ENCODE measurements at places on chromosomes 2 and 18.

DNA sequence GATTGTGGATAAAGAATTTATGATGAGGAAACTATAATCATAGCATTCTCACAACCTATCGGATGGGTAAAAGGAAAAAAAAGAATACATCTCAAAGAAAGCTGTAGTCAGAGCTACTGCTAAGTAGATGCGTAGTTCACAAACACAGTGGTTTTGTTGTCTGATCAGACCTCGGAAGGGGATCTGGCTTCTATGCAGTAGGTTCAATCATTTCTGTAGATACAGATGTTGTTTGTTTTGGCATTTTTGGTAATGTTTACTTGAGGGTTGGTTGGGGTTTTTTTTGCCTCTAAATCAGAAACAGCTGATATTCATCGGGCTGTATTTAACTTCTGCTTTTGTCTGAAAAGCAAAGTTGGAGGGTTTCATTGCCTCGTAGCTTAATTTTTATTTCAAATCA lies 42.1 kb downstream of the NPAS2 start:
- no peak for DNase-seq

GRCh38 chr2:173412628-173413027 lies 58.0 kb downstream of the CDCA7 start:
- DNase-seq = no peak

GRCh38 chr2:121408641-121409040 lies 122.0 kb upstream of the RNU4ATAC start:
- no peak for DNase-seq

- DNase-seq = no peak
Observed at GRCh38 chr2:158325031-158325781, 131.3 kb downstream of the CCDC148 start.

DNA sequence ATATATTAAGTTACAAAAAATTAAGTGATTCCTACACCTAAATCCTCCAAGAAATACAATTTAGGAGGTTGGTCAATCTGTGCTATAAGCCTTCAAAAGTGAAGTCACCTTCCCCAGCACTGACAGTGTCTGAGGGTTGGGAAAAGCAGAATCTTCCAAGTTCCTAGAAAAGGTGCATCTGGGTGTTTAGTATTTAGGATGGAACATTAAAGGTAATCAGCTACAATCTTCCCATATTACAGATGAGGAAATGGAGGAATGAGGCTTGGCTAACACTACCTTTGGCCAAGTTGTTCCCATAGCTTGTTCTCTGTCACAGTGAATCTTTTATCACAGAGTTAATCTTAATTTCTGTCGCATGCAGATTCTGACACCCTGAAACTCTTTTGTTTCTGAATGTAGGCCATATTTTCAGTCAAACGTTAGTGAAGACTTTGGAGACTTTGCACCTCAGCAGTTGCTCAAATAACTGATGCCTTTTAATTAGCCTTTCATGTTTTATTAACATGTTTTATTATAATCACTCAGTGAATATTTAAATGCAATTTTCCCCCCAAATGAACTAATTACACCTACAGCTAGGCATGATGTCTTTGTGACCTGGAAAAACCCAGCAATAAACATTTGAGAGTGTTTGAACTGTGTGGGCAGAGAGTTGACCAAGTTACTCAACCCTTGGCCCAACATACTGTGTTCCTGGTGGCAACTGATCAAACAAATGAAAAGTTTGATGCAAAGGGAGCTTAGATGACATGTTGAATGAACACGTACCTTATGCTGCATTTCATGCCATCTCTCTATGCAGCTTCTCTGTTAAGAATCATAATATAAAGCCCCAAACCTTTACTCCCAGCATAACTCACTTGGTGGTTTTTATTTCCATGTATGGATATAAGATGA lies 17.6 kb downstream of the FN1 start:
- DNase-seq = no peak

DNA sequence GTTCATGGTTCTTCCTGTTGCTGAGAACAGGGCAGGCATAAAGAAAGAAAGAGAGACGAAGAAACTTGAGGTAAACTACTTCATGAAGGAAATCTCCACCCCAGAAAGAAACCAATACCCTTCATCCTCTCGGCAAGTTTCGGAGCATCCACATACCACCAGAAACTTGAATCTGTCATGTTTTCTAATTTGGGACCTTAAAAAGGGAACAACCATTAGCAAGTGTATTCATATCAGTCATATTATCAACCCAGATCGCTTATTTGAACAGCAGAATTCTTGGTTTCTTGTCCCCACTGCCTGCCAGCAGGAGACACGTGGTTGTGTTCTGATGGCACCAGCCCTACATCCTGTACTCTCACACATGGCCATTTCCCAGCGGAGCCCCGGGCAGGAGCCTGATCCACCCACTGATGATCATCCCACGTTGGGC lies 53.2 kb upstream of the FZD7 start:
- DNase-seq = no peak

DNA sequence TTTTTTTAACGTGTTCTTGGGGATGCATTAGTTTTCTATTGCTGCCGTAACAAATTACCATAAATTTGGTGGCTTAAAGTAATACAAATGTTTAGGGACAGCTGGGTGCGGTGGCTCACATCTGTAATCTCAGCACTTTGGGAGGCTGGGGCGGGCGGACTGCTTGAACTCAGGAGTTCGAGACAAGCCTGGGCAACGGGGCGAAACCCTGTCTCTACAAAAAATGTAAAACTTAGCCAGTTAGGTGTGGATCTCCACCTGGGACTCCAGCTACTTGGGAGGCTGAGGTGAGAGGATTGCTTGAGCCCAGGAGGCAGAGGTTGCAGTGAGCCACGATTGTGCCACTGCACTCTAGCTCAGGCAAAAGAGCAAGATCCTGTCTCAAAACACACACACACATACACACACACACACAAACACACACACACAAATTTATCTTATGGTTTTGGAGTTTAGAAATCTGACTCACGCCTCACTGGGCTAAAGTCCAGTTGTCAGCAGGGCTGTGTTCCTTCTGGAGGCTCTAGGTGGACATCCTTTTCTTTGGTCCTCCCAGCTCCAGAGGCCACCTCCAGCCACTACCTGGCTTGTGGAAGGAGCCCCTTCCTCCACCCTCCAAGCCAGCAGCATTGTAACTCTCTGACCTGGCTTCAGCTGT lies 76.1 kb downstream of the SEPTIN10 start:
- no peak for DNase-seq

GRCh38 chr18:31610286-31611205 lies 18.9 kb downstream of the TTR start:
- no peak for DNase-seq

- DNase-seq = no peak
Observed at GRCh38 chr2:8648441-8649213, 33.2 kb upstream of the ID2 start.

- no peak for DNase-seq
Observed at GRCh38 chr2:7801212-7801611, 880.6 kb upstream of the ID2 start.

- DNase-seq = no peak
Observed at GRCh38 chr2:20451341-20451740, 4.5 kb downstream of the RHOB start.

DNA sequence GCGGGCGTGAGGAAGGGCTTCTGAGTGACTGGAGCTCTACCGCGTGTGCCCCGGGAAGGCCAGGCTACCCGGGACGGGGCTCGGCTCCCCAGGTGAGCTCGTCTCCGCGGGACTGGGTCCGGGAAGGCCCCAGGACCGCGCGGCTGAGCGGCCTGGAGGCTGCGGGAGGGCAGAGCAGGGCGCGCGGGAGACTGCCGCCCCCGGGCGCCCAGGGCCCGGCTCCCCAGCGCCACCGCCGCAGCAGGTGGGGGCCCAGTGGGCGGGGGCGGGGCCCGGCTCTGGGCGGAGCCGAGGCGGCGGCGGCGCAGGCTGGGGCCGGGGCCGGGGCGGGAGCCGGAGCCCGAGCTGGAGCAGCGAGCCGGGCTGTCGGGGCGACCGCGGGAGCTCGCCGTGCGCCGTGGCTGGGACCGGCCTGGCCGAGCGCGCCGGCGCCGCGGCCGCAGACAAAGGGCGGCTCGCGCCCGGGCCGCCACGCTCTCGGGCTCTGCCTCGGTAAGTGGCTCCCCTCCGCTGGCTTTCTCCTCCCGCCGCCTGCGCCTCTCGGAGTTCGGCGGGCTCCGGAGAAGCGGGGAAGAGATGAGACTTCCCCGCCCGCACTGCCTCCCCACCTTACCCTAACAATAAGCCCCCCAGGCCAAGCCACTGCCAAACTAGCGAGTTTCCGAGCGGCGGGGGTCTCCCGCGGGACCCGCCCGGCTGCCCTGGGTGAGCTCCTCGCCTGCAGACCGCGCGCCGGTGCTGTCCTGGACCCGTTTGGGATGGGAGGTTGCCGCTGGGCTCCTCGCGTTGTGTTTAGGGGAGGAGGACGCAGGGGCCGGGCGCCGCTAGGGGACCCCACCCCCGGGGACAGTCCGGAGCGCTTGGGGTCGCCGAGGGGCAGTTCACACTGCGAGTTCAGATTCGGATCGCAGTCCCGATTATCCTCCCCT lies at the start of gene MAPK4:
Gene MAPK4 (plus strand): TSS at position 336 of the 929 bp plus-strand sequence. CDS start 103,872 bp downstream, outside the sequence.
- DNase-seq = peak; percentile 36

DNA sequence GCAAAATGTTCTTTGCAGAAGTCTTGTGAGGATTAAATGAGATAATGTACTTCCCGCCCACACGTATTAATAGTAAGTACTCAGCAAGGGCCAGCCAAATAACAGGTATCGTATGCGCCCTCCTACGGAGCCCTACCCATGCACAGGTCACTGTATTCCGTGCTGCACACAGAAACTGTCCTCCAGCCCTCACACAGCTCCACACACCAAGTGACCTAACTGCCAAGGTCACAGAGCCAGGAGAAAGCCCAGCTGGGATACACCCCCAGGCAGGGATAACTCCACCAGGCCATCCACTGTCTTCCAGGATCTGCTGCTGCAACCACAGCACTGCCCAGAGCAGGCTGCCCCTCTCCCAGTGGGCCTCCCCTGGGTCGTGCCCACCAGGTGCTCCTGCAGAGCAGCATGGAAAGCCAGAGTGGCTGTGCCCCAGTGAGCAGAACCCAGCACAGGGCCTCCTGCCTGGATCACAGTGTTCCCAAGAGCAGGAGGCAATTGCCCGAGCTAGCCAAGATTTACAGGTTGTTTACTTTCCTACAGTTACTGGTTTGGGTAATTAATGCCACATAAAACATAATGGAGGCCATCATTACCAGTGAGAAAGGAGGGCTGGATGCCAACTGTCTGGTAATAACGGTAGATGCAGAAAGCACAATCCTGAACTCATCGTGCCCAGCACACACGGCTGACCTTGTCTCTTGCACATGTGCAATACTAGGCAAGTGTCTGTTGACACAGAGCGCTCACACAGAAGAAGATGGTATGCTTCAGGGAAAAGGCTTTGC lies 24.4 kb downstream of the TFCP2L1 start:
- no peak for DNase-seq

- no peak for DNase-seq
Observed at GRCh38 chr2:83901317-83901716, 557.8 kb downstream of the SUCLG1 start.

GRCh38 chr2:35978218-35978617 lies 377.4 kb upstream of the CRIM1 start:
- no peak for DNase-seq

DNA sequence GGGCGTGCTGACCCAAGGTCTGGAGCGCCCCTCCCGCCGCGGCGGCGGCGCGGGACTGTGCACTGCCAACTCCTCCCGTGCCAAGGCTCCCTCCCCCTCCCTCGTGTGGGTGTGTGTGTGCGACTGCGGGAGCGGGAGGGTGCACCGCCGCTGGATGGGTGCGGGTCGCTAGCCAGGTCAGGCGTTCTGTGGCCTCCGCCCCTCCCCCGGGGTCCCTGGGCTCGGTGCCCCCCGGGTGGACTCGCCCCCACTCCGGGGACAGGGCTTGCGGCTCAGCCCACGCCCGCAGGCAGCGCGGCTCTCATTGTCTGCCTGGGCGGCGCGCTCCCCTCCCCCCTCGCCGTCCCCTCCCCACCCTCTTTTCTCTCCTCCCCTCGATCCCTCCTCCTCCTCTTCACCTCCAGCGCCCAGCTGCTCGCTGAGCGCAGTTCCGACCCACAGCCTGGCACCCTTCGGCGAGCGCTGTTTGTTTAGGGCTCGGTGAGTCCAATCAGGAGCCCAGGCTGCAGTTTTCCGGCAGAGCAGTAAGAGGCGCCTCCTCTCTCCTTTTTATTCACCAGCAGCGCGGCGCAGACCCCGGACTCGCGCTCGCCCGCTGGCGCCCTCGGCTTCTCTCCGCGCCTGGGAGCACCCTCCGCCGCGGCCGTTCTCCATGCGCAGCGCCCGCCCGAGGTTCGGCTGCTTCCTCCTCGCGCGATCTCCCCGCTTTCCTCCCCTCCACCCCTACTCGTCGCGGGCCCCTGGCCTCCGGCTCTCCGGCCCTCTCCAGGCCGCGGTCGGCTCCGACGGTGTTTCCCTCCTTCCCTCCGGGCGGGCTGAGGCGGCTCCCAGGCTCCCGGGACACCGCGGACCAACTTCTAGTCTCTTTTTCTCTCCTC lies at the start of gene GATA6:
Gene GATA6 (plus strand): TSS at position 579 of the 878 bp plus-strand sequence. CDS start 1,556 bp downstream, outside the sequence.
- DNase-seq = no peak

- no peak for DNase-seq
Observed at GRCh38 chr2:239244625-239245024, 156.2 kb downstream of the HDAC4 start.

DNA sequence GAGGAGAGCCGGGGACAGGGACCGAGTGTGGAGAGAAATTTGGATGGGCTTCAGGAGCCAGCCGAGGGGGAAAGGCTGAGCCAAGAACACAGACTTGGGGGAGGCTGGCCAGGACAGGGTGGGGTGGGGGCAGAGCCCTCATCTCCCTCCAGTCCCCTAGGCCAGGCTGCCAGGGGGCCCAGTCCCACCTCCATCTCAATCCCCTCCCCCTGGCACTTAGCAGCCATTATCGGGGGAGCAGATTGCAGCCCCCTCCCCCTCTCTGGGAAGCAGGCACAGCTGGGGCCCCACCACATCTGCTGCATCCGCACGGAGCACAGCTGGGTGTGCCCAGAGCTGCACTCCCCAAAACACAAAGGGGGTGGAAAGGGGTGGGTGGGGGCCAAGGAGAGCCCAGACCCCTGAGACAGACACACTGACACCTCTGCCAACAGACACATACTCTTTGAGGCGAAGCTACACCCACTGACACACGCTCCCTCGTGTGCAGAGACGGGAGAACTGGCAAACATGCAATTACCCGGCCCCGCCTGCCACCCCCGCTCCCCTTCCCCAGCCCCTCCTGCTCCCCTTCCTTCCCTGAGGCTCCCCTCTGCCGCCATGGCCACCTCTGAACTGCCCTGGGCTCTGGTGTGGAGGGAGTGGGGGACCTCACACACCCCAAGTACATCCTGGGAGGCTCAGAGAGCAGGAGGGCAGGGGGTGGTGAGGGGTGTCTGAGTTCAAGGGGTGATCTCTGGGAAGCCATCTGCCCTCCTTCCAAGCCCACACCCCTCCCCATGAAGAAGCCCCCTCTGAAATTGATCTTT lies 5.1 kb upstream of the ASIC4 start:
- DNase-seq = no peak

- no peak for DNase-seq
Observed at GRCh38 chr2:186255823-186256222, 230.2 kb upstream of the ZC3H15 start.

DNA sequence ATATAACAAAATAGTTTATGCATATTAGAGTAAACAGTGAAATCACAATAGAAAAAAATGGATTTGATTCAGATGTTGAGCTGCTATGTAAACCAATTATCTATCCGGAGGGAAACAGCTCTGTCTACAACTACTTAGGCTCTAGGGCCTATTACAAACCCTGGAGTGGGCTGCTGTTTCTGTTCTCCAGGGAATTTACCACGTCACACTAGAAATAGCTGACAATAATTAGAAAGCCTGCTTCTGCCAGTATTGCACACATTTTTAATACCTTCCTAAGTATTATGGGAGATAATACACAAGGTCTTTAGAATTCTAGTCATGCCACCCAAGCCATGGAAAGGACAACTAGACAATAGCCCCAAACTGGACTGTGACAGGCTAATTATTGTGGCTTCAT lies 411.1 kb downstream of the FIGN start:
- DNase-seq = no peak
